Tibial artery (tissue), 4 donors: ENCODE measurements at places on chromosomes 2 and 18.

DNA sequence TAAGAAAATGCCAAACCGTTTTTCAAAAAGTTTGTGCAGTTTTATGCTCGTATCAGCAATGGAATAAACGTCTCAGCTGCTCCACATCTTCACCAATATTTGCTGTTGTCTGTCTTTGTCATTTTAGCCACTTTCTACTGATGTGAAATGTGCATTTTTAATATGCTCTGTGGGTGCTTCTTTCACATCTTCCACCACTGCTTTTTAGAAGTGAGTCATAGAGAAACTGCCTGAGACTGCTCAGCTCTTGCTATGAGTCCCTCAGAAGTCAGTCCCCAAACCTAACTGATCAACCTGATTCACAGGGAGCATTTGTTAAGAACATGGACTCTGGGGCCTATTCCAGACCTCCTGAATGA lies 41.0 kb upstream of the EPC2 start:
- H3K27me3 ChIP-seq = no peaks in the 10 kb centered on the region
- no peak for DNase-seq
- H3K36me3 ChIP-seq = no peaks in the 10 kb centered on the region
- no peak overlapping the region for H3K4me3 ChIP-seq

DNA sequence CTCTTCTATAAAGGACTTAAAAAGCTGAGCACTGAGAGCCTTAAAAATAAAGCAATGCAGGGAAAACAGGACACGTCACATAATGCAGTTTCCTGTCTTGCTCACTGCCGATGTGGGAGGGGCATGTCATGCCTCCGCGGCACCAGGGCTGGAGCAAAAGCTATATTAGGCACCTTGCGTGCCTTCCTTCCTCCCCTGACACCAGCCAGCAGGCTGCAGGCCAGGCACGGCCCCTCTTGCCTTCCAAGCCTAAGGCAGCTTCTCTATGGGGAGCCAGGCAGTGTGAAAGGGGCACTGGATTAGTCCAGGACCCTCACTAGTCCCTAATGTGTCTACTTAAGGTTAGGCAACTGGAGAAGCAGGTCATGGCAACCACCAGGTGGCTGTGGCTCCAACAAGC lies 26.3 kb downstream of the MRPL35 start:
- peak overlapping the region; percentile 91 for H3K27ac ChIP-seq
- H3K36me3 ChIP-seq = peaks cover 5% of the 10 kb centered on the region
- peak; percentile 70 for DNase-seq
- no peaks in the 10 kb centered on the region for H3K4me1 ChIP-seq
- H3K4me3 ChIP-seq = peak overlapping the region; percentile 40

DNA sequence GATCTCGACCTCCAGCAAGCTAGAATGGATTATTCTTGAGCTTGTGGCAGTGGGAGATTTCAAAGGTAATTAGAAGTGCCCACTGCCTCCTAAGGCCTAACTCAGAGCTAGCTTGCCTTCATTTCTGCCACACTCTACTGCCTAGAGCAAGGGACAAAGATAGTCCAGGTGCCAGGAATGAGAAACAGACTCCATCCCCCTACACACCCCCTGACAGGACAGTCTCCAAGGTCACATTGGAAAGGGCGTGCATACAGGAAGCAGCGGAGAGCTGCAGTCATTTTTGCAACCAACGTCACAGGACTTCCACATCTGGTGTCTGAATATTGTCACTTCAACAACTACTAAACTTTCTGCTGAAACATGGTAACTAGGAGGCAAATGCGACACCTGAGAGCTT lies 101.0 kb upstream of the SH3BP4 start:
- no peak overlapping the region for H3K4me3 ChIP-seq
- H3K4me1 ChIP-seq = no peaks in the 10 kb centered on the region
- H3K27ac ChIP-seq = no peak overlapping the region
- no peak for DNase-seq
- H3K36me3 ChIP-seq = no peaks in the 10 kb centered on the region

DNA sequence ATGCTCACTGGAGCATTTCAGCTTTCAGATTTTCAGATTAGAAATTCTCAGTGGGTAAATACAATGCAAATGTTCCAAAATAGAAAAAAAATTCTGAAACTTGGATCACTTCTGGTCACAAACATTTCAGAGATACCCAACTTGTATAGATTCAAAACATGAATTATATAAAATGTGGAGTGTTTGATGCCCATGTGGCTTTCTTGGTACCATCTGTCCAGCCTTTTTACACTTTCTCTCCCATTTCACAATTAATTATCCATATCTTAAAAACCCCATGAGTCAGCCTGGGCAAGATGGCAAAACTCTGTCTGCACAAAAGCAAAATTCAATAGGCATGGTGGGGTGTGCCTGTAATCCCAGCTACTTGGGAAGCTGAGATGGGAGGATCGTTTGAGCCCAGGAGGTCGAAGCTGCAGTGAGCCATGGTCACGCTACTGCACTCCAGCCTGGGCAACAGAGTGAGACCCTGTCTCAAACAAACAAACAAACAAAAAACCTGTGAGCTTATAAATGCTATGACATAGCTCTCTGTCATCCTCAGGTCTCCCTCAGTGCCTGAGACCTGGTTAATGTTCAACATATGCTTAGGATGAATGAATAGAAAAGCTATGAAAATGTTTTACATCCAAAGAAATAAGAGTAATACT lies 146.3 kb upstream of the TTC39C start:
- DNase-seq = no peak
- H3K27me3 ChIP-seq = no peaks in the 10 kb centered on the region
- no peak overlapping the region for H3K4me3 ChIP-seq
- no peaks in the 10 kb centered on the region for H3K4me1 ChIP-seq

- H3K4me3 ChIP-seq = no peak overlapping the region
- no peak for DNase-seq
- H3K27me3 ChIP-seq = no peaks in the 10 kb centered on the region
- H3K4me1 ChIP-seq = no peaks in the 10 kb centered on the region
- no peak overlapping the region for H3K27ac ChIP-seq
- H3K36me3 ChIP-seq = no peaks in the 10 kb centered on the region
Measured at GRCh38 chr2:56130463-56131070, 53.2 kb upstream of the CCDC85A start.
